AG08396 (cell line): ENCODE measurements at places on chromosomes 12 and 14.
A peak's percentile ranks its signal among the peaks of the same experiment; 100 is the strongest.

DNA sequence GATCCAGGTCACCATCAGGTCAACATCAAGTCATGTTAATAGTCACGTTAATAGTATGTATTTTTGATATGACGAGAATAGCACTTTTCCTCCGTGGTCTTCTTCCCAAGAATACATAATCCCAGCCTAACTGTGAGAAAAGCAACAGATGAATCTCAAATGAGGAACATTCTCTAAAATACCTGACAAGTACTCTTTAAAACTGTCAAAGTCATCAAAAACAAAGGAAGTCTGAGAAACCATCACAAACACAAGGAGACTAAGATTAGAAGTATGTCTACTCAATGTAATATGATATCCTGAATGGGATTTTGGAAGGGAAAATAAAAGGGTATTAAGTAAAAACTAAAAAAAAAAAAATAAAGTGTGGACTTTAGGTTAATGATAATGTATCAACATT is 36.8 kb upstream of the GLIPR1 start:
- no peak for DNase-seq

GRCh38 chr12:26727482-26728204 is 105.4 kb downstream of the ITPR2 start:
- DNase-seq = no peak

DNA sequence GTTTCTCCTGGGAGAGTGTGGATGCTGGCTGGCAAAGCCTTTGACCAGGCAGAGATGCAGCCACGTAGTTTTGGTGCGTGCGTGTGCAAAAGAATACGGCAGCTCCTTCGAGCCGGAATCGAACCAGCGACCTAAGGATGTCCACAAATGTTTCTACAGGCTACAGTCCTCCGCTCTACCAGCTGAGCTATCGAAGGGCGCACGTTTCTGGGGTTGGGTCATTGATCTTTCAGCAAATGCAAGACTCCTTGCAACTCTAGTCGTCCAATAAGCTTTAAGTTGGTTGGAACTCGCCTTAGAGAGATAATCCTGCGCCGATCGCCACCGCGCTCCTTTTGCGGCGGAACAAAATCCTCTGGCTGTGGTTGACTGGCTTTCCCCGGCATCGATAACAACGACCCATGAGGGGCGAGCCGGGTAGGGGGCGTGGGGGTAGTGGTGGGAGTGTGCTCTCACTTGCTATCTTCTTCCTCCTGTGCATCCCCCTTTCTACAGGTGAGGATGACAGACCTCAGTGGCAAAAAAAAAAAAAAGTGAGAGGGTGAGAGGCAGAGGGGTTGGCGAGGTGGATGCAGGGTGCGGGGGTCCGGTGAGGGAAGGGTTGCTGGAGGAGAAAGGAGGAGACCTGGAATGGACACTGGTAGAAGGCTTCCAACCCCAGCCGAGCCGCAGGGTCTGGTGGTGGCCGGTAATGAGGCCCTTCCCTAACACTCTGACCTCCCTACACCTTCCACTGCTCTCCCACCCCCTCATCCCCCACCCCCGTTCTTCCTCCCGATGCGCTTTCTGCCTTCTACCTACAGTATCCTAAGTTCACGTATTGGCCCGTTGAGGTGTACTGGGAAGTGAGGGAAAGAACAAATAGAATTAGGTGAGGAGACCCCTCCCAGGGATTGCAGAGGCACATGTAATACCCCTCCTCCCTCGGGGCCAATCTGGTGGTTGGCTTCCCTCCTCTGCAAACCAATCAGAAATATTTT is 11.8 kb upstream of the OR6S1 start:
- DNase-seq = peak; percentile 47

GRCh38 chr12:25708661-25709060 is 155.6 kb upstream of the LMNTD1 start:
- no peak for DNase-seq

GRCh38 chr12:75542942-75543341 is 31.5 kb upstream of the KRR1 start:
- no peak for DNase-seq

- DNase-seq = no peak
Measured at GRCh38 chr14:21475767-21476522, 814 bp downstream of the RAB2B start.

- DNase-seq = no peak
Measured at GRCh38 chr12:55663391-55663790, 26.7 kb downstream of the OR10P1 start.

DNA sequence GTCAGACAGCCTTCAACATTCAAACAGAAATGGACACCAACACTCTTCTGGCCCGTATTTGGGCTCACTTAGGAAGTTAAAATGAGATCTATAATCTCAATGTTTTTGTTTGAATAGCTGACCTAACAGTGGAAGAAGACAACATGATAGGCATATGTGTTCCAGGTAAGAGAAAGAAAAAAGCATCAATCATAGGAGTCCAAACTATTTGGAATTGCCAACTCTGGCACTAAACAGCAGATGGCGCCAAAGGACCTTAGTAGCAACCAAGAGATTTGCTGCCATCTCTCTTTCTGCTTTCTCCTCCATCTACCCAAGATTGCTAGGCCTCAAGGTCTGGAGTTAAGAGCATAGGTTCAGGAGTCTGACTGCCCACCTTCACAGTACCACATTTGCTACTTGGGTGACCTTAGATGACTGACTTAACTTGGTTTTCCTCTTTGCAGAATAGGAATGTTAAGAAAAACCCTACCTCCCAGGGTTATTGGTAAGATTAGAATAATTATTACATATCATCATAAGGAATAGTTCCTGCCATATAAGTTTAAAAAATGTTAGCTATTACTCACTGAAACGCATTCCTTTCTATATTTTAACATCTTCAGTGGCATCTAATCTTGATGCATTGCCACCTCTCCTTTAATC is 30.2 kb downstream of the PEX5 start:
- DNase-seq = peak; percentile 65

DNA sequence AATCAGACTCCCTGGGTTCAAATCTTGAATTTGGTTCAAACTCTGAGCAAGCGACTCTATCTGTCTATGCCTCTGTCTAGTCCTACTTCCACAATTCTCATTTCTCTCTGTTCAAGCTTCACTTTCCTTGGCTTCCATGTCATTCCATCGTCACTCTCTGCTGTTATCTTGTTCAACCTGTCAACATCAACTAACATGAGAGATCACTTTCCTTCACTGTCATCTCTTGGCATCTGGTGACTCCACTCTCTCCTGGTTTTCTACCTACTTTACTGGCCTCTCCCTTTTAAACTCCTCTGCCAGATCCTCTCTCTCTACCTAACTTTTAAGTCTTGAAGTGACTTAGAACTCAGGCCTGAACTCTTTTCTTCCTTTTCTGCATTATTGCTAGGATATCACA is 240.2 kb downstream of the BCAT1 start:
- no peak for DNase-seq

- no peak for DNase-seq
Measured at GRCh38 chr12:96166765-96167164, 27.4 kb upstream of the ELK3 start.

GRCh38 chr12:69837191-69837590 is 12.2 kb downstream of the MYRFL start:
- no peak for DNase-seq

DNA sequence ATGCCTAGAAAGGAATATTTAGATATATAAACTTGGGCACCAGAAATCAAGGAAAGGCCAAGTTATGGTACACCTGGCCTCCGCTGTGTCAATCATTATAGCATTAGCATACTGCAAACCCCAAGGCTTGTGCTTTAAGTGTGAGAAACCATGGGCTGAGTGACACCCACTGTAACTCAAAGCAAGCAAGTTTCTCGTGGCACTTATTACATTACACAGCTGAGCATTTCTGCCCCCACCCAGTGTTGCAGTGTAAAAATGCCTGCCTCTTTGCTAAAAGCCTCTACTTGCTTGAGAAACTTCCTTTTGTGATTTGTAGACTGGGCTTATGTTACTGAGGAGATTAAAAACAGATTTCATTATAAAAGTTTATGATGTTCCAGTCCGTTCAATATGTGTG is 122.0 kb downstream of the TGFB3 start:
- DNase-seq = no peak

GRCh38 chr12:24728366-24728765 is 220.5 kb downstream of the BCAT1 start:
- DNase-seq = peak; percentile 26

DNA sequence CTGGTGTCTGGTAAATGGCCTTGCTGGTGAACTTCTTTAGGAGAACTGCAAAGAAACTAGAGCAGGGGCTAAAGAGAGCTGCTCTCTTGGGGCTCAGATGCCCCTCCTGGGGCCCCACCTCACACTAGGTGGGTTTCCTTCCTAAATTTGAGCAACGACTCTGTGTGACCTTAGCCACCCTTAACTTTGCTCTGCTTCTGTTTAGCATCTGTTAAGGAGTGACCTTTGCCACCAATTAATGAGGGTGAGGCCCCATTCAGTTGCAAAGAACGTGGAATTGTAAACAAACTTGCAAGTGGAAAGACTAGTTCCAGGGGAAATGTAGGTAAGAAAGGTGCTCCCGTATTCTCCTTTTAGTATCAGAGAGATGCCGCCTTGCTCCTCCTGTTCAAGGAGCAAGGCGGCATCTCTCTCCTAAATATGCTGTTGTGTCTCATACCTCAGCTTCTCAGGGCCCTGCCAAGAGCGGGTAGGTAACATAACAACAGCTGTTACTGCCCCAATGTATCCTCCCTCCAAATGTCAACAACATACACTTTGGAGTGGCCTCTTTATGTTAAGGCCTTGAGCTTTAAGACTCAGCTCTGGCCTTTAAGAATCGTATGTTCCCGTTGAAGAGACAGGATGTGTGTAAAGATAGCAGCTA is 77.6 kb upstream of the FUT8 start:
- DNase-seq = no peak
